ENCODE measurements at places on chromosomes 2 and 18.
A peak's percentile ranks its signal among the peaks of the same experiment; 100 is the strongest.

GRCh38 chr2:144472911-144473310 is 47.0 kb downstream of the ZEB2 start:
- DNase-seq = no peak

DNA sequence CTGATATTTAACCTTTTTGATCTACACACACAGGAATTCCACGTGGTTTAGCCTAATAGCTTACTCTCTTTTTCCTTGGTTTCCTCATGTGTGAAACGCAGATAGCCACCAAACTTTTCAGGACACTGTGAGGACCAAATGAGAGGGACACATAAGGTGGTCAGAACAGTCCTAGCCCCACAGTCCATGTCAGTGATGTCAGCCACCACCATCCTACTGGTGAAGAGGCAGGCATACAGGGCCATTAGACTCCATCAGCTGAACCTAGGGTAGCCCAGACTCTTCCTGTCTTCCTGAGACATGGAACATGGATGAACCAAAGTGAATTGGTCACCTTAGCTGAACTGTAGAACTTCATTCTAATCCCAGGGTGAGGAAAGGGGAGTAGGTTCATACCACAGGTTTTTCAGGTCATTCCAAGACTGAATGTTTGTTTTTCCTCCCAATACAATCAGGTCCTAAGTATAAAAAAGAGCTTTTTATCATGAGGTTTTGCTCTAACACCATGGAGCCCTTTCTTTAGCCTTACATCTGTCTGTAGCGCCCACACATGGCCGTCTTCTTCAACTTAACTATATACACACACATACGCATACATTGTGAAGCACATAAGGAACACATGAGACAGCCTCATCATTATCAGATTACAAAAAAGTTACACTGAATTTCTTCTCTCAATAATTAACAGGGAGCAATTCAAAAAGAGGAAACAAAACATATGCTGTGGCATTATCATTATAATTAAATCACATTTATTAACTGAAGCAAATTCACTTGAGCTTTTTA is 18.5 kb upstream of the NFE2L2 start:
- no peak for DNase-seq

DNA sequence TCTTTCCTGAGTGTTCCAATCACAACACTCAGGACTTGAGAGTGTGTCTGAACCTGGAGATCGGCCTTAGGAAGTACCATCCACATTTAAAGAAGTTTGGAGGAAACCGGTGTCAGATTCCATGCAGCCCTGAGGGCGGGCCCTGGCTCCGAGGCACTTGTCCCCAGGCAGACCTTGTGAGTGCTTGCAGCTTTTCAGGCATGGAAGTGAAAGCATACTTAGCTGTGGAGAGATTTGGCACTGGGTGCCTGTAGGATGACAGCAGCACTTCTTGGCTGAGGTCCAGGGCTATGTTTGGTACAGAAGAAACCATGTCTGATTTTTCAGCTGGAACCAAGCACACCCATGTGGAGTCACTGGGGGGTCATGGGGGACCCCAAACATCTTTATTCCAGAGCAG is 230.8 kb downstream of the SEPTIN10 start:
- DNase-seq = peak; percentile 78

DNA sequence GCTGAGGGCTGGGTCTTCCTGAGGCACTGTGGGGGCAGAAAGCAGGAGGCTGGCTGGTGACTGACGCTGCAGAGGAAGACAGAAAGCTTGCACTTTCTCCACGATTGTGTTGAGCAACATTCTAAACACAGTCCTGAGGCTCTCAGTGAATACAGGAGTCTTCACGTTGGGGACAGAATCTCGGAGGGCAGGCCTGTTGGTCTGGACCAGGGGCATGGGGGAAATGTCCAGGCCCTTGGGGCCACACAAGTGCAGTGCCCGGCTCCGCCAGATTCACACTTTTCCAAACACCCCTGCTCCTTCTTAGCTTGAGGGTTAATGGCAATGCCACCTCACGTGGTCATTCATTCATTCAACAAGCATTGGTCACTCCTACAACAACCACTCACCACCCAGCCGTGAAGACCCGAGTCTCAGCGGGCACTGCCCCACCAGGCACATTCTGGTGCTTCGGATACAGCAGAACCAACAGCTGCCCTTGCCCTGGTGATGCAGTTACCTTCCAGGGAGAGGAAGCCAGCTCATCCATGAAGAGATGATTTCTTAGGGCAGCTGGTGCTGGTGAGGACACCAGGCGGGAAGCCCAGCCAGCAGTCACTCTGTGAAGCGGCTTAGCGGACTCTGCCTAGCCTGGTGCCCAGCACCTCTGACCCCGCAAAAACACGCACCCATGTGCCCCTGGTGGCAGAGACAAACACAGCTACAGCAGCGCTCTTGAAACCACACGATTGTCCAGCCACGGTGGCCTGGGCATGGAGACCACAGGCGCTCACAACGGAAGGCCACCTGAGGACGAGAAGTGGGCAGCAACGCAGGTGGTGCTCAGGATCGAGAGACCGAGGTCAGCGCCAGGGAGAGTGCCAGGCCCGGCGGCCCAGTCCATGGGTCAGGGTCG is 10.9 kb upstream of the GPC1 start:
- DNase-seq = no peak

DNA sequence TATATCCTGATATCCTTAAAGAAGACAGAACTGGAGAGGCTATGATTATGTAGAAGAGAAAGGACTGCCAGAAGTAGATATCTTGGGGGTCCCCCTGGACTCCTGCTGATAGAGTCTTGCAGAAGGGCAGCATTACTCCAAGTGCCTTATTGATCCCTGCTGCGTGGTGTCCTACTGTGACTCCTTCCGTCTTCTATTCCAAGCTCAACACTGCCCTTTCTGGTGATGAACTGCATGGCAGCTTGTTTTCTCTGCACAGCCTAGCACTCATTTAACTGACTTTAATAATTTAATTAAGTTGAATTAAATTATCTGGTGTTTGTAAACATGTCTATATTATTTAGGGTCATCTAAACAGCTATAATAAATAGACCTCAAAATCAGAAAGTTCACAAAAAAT is 194.1 kb upstream of the DSEL start:
- no peak for DNase-seq

GRCh38 chr18:60873708-60874107 is 459.5 kb upstream of the CDH20 start:
- no peak for DNase-seq

- no peak for DNase-seq
Observed at GRCh38 chr2:68722712-68723111, 11.9 kb upstream of the ARHGAP25 start.

- DNase-seq = peak; percentile 15
Observed at GRCh38 chr2:196435189-196435588, 204.3 kb upstream of the CCDC150 start.

DNA sequence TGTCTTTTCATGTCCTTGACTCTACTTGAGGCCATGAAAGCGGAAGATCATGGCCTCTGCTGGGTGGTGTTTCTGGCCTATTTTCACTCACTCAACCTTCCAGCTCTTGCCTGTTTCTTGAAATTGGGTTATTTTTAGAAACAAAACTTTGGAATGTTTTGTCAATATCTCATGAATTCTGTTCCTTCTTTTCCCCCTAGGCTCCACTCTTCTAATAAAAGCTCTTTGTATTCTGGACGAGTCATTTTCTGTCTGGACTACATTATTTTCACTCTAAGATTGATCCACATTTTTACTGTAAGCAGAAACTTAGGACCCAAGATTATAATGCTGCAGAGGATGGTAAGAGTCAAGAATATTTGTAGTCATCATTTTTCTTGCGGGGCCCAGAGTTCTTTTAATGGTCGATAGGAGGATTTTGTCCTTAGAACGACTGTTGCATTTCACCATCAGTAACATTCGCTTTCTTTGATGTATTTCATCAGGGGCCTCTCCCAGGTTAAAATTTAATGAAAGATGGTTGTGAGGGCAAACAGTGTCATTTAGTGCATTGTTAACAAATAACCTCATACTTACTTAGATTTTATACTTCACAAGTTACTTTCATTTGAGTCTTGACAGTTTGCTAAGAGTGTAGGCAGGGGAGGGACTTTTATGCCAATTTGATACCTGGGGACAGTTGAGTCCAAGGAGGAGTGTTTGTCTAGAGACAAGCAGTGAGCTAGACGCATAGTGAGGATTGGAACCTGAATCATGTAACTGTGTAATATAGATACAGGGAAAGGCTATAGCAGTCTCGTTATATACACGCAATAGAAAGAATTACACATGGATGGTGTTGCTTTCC is 64.6 kb downstream of the TRPM8 start:
- no peak for DNase-seq

GRCh38 chr2:198638577-198638976 is 819.2 kb downstream of the SATB2 start:
- DNase-seq = peak; percentile 30

- DNase-seq = no peak
Observed at GRCh38 chr18:57249179-57249578, 102.3 kb downstream of the BOD1L2 start.

DNA sequence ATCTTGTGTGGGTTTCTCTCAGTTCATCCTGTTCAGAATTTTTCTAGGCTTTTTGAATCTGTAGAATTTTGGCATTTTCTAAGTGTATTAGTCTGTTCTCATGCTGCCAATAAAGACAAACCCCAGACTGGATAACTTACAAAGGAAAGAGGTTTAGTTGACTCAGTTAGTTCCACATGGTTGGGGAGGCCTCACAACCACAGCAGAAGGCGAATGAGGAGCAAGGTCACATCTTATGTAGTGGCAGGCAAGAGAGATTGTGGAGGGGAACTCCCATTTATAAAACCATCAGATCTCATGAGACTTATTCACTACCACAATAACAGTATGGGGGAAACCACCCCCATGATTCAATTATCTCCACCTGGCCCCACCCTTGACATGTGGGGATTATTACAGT is 199.2 kb downstream of the ST6GAL2 start:
- DNase-seq = no peak

GRCh38 chr2:158573739-158574138 is 117.0 kb downstream of the PKP4 start:
- no peak for DNase-seq

DNA sequence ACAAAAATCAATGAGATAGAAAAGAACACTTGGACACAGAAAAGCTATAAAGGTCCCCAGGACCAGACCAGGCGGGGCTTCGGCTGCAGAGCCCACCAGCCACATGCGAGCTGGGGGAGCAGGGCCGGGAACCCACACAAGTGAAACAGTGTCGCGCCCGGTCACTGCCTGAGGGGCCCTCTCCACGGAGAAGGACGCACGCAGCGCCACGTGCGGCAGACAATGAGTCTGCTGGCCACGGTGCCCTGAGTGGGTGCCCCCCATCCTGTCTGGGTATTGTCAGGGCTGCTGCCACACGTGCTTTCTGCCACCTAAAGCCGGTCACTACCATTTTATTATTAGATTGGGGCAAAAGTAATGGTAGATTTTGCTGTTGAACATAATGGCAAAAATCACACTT is 207.9 kb upstream of the HDAC4 start:
- no peak for DNase-seq

DNA sequence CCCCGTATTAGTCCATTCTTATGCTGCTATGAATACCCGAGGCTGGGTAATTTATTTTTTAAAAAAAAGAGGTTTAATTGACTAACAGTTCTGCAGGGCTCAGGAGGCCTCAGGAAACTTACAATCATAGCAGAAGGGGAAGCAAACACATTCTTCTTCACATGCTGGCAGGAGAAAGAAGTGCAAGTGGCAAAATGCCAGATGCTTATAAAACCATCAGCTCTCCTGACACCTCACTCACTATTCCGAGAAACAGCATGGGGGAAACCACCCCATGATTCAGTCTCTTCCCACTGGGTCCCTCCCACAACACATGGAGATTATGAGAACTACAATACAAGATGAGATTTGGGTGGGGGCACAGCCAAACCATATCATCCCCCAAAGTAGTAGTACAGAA is 2148.5 kb upstream of the PIK3C3 start:
- DNase-seq = peak; percentile 11

GRCh38 chr18:41024792-41025191 is 930.2 kb upstream of the PIK3C3 start:
- no peak for DNase-seq

DNA sequence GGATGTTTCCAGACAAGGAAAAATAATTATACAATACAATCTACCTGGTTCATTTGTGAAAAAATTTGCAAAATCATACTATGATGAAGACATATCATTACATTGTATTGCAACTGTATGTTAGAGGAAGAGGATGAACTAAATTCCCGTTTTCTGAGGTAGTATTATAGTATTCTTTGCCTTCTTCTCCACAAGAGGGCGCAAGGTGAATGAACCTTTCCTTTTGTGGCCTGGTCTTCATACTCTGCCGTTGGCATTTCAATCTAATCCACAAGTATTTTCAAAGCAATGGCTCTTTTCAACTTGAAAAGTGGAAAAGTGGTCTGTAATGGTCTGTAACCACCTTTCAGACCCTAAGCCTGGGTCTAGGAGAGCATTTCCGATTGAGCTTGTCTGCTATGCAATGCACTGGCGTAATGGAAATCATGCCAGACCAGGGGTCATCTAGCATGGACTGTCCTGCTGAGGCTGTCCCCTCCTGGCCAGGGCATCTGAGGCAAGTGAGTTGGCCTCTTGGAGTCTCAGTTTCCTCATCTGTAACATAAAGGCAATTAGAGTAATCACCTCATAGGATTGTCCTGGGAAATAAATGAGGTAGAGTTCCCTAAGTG is 30.8 kb upstream of the ZNF396 start:
- peak; percentile 71 for DNase-seq

DNA sequence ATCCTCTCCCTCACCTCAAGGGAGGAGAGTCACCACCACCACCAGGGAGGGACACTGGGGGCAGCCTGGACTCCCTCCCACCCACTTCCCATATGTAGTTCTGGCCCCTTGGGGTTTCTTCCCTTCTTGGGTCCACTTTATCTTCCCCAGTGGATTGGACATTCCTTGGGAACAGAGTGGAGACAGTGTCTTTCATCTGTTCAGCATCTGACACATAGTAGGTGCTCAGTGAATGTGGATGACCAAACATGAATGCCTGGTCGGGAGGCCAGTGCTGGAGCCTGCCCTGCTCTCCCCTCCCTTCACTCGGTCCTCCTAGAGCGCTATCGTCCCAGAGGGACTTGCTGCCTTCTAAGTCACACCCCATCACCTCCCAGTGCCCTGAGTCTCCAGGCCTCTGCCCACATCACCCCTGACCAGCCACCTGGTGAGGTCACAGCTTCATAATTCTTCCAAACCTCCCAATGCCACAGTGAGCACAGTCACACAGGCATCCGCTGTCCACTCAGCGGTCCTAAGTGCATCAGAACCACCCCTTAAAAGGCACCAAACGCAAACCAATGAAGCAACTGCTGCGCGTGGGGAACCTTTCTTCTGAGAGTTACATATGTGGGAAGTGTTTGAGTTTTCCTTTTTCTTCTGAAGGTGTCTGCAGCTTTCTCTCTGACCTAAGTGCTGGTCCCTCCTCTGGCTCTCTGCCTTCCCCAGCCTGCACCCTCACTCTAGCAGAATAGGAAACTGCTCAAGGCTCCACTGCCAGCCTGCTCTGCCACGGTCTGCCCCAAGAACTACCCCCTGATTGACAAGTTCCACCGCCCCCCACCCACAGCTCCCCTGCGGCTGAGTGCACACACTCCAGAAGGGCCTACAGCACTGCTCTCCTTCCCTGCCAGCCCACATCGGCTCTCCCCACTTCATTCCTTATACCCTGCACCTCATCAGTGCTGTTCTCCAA is 7.2 kb upstream of the SFXN5 start:
- no peak for DNase-seq

Data from AG10803 (cell line).